Endodermal cell (in vitro differentiated cells): ENCODE measurements at places on chromosomes 12 and 14.
A peak's percentile ranks its signal among the peaks of the same experiment; 100 is the strongest.

DNA sequence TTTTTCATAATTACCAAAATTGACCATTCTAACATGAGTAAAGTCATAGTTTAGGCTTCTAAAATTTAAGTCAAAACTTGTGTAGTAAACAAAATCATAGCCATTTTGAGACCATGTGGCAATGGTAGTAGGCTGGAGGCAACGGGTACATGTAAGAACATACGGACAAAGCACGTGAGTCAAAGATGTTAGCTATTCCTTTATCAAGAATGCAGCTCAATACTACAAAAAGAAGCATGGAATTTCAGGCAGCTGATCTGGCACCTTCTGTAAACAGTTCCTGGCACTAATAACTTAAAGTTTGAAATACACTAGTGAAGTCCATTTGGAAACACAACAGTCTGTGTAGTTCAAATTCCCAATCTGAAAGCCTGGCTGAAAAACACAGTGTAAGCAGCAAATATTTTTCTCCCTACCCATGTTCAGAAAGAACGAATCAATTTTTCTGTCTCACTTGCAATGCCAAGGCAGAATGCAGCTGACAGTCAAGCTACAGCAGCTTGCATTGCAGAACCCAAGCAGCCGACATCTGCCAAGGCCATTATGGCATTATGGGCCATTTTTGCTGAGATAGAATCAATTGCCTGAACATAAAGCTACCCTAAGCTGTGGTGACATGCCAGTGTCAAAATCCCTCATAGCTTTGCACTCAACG is 29.3 kb downstream of the MYF5 start:
- no peak for DNase-seq

DNA sequence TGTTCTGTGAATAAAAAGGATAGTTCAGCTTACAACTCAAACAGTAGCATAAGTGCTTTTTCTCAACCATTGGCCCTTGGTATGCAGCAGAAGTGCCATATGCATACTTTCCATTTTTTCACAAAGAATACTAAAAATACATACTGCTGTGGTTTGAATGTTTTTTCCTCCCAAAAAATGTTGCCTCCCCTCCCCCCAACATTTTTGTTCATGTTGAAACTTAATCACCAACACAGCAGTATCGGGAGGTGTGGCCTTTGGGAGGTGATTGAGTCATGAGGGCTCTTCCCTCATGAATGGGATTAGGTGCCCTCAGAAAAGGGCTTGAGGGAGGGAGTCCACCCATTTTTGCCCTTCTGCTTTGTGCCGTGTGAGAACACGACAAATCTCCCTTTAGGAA is 198.6 kb downstream of the ESR2 start:
- no peak for DNase-seq

DNA sequence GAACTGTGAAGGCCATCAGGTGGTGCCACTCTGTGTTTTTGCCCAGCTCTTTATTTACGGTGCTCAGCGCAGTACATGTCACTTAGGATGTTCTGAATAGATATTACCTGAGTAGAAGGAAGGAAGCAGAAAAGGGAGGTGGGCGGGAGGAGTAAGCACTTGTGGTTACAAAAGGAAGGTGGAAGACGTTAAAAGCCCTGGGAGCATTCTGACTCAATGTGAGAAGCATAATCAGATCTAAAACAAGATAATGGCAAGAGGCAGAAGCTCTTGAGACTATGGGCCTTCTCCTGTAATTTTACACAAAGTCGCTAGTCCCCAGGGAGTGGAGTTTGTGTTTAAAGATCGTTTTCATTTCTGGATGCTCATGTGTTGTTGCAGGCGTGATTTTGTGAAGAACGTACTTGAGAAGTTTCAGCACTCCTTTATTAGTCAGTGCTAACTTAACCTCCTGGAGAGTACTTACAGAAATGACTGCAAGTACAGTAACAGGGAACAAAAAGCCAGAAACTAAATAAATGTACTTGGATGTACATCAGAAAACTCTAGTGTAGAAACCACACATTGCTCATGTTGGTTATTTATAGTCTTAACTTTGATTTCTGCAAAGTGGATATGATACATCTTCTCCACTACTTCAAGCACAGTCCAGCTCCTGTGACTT is 1523.5 kb downstream of the AACS start:
- DNase-seq = no peak

DNA sequence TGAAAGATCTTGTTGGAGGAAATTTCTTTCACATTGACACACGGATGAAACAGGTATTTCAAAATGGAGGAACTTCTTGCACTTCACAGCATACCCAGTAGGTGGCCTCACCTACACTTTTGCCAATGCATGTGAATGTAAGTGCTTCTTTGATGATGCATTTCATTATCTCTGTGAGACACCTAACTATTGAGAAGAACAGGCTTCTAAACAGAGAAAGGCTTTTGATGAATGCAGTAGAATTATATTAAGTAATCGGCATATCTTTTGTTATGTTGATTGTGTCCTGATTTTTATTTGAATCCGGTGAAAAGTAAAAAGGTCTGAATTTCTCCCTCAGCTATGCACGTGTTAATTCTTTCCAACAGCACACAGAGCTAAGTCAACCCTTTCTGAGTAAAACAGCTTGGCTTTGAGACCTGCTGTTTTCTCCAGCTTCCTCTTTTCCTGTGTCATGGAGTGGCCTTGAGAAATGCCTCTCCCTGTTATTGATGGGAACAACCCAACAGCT is 399.0 kb downstream of the NAV3 start:
- peak; percentile 87 for DNase-seq

DNA sequence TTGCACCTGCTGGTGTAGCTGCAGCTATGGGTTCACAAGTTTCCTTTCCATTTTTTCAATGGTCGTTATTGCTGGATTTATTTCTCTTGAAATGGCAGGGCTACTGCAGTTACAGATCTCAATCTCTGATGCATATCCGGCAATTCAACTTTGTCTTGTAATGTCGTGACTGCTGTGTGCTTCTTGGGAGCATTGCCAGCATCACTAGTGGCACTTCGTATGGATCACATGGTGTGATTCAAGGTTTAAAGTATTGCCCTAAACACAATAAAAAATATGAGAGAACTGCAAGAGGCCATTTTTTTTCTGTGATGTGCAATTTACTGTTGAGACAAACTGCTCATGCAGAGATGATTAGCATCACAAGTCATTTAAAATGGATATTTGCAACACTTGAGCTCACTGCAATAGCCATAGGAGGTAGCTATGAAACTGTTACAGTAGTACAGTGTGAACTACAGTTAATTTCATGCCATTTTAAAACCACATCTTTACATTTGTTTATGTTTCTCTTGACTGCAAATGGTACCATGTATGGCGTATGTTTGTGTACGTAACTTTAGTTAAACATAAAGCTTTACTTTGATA is 217.4 kb upstream of the PDE3A start:
- no peak for DNase-seq

DNA sequence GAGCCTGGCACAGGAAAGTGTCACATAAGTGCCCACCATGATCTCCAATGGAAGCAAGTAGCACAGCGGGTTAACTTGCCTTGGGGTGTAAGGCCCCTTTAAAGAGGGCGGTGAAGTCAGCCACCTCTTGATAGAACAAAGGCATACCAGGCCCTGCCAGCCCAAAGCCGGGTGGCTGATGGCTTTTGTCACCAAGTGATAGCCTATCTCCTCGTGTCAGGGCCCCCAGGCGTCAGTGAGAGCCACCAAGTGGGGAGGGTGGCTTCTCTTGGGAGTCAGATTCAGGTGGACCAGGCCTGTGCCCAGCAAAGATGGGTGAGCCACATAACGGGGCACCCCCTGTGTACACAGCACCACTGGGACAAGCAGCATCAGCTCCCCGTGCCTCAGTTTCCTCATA is 8.3 kb upstream of the MYL2 start:
- peak; percentile 70 for DNase-seq
